Mesenchymal stem cell (in vitro differentiated cells and primary cell): ENCODE measurements at places on chromosomes 1 and 21.

- DNase-seq: no peak
Measured at GRCh38 chr1:195763146-195763906, 844.9 kb downstream of the KCNT2 start.

DNA sequence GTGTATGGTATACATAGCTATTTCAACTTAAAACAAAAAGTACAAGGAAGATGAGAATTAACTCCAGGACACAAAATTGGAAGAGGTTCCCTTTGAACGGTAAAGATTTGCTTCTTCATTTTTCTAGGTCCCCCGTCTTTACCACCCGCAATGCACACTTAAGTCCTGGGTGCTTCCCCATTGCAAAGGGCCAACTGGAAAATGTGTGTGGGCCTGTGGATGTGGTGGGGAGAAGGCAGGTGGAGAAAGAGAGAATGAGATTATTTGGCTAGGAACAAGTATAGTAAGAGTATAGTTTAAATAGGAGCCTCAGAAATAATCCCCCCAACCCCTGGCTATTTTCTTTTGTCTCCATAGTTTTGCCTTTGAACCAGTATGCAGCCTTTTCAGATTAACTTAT lies 115.4 kb downstream of the HLX start:
- no peak for DNase-seq

GRCh38 chr1:59307591-59307990 lies 10.7 kb downstream of the FGGY start:
- DNase-seq: no peak

GRCh38 chr1:59432531-59433439 lies 135.9 kb downstream of the FGGY start:
- no peak for DNase-seq

GRCh38 chr1:935751-936231 lies 12.1 kb downstream of the SAMD11 start:
- peak; percentile 40 for DNase-seq

GRCh38 chr1:220776720-220777326 lies 9.9 kb upstream of the MTARC1 start:
- peak; percentile 48 for DNase-seq

- peak; percentile 56 for DNase-seq
Measured at GRCh38 chr1:206982216-206982615, 12.0 kb upstream of the FCAMR start.
